Ovary (tissue), 10 donors: ENCODE measurements at places on chromosomes 7 and 10. TPM values are rescaled to one million over a fixed set of nuclear protein-coding genes. Genes with fewer than 3 reads are reported as not detected.

DNA sequence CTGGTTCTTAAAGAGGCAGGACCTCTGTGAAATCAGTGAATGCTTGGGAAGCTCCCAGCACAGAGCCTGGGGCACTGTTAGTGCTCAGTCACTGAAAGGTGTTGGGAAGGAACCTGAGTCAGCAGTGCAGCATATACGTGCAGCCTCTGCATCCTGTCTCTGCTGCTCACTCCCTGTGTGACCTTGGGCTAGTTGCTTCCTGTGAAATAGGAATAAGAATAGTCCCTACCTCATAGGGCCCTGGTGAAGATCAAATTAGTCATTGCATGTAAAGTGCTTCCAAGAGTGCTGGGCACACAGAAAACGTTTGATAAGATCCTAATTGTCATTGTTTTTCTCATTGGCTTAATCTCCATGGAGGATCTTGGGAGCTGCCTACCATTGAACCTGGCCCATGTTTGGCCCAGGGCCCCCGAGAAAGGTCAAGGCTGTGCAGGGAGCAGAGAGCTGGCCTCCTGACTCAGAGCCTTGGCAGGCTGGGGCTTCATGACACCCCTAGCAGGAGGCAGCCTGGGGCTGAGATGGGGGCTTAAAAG is 73.3 kb upstream of the COL13A1 start:
- DNase-seq, result no peak

LRIT1 gene
- not detected for total RNA-seq

GRCh38 chr10:75726522-75727483 is 295.4 kb downstream of the LRMDA start:
- no peak for DNase-seq

- DNase-seq, result no peak
Observed at GRCh38 chr10:91681361-91682276, 48.7 kb upstream of the PPP1R3C start.

DNA sequence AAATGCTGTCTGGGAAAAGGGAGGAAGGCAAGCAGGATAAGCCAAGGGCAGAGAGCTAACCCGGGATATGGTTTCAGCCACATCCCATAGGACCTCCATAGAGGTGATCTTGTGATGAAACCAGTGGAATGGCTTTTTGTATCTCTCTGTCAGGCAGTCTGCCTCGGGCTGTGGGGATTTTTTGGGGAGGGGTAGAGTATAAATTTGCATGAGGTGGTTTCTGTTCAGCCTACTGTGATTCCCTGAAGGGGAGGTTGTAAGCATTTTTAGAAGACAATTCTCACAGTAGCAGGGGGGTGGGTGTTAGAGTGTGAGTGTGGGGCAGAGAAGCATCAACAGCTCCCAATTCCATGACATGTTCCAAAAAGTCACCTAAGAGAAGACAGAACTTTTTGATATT is 11.8 kb downstream of the OR9A2 start:
- DNase-seq, result no peak

DNA sequence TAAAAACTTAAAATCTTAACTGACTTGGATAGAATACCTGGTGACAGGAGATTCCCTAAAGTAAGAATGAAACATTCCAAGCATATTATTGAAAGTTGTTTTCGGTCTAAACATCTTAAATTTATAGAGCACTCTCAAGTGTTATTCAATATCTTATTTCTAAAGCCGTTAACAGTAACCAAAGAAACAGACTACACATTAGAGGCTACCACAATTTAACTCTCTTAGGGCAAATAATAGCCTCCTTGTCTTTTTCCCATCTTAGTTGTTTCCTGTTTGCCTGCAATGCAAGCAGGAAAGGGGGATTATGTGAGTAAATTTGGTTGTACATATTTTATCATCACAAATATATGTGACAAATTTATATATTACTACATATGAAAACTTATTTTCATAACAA is 31.4 kb downstream of the NAPEPLD start:
- no peak for DNase-seq

- no peak for DNase-seq
Observed at GRCh38 chr7:130274983-130275591, 8.4 kb downstream of the CPA2 start.

GRCh38 chr10:74738542-74738941 is 87.9 kb upstream of the KAT6B start:
- DNase-seq, result no peak

EVX1 gene
- total RNA-seq, result not detected

SCIN gene
- total RNA-seq, result 1.8 TPM

- DNase-seq, result no peak
Observed at GRCh38 chr7:127158659-127159058, 94.1 kb downstream of the GRM8 start.

- DNase-seq, result no peak
Observed at GRCh38 chr7:103343758-103344452, 662 bp downstream of the DNAJC2 start.

GIMAP7 gene
- total RNA-seq, result 6.1 TPM

MYL10 gene
- not detected for total RNA-seq
